Femur (tissue), 1 donor: ENCODE measurements at places on chromosomes 5 and 9.

DNA sequence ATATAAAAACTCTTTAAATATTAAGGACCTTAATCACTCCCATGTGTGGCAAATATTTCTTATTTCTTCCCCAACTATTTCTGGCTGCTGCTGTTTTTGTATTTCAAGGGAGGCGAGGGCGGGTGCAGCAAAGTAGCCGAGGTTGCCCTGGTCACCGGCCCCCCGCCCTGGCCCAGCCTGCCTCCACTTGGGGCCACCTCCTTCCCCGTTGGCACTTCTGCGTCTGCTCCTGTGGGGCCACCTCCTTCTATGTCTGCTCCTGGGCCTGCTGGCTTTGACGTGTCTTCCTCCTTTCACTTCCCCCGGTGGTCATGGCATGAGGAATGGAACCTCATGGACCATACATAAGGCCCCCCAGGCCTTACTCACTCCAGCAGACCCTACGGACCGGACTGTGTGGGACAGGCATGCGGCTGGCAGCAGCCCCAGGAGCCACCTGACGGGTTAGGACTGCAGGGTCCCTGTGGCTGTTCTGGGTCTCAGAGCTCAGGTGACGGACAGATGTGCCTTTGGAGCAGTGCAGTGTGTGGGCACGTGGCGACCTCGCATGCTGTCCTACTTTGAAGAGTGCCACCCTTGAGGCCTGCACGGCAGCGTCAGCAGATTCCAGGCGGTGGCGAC is 5.8 kb upstream of the ENTPD8 start:
- no peak for DNase-seq

GRCh38 chr5:9343146-9343850 is 202.6 kb downstream of the SEMA5A start:
- DNase-seq = no peak

DNA sequence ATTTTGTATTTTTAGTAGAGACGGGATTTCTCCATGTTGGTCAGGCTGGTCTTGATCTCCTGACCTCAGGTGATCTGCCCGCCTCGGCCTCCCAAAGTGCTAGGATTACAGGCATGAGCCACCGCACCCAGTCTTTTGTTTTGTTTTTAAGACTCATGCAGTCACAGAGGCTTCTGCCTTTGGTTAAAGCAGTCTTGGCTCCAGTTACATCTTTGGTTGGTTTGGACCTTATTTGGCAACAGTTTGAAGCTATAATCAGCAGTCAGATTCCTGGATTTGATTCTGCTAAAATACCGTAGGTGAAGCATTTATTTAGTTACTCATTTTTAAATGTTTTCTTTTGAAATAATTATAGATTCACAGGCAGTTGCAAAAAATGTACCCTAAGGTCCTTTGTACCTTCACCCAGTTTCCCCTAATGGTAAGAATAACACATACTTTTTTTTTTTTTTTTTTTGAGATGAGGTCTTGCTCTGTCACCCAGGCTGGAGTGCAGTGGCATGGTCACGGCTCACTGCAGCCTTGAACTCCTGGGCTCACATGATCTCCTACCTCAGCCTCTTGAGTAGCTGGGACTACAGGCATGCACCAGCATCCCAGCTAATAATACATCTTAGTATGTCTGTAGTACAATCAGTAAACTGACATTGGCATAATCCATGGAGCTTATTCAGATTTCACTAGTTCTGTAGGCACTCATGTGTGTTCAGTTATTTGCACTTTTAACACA is 15.7 kb downstream of the USP20 start:
- no peak for DNase-seq

GRCh38 chr5:149054416-149054815 is 8.4 kb downstream of the SH3TC2 start:
- no peak for DNase-seq

- no peak for DNase-seq
Measured at GRCh38 chr9:130999245-130999623, 9.7 kb upstream of the LAMC3 start.

GRCh38 chr5:174084691-174085154 is 39.2 kb downstream of the NSG2 start:
- no peak for DNase-seq

DNA sequence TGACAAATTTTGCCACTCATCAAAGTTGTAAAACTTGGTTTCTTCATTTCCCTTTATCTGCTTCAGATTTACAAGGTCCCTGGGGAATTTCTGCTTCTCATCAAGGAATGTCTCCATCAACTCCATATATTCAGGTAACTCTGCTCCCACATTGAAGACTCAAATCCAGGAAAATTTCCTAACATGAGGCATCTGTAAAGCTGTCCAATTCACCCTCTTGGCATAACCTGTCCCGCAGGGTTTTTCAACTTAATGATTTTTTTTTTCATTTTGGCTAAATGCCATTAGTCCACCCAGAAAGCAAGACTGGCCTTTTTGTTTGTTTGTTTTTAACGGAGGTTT is 50.2 kb upstream of the SLC30A5 start:
- no peak for DNase-seq
